Spleen (tissue), 13 donors: ENCODE measurements at places on chromosomes 3 and 15. TPM values are rescaled to one million over a fixed set of nuclear protein-coding genes. Genes with fewer than 3 reads are reported as not detected.

- no peaks in the 10 kb centered on the region for H3K4me1 ChIP-seq
- no peaks in the 10 kb centered on the region for H3K27me3 ChIP-seq
- no peak for DNase-seq
- H3K4me3 ChIP-seq: no peak overlapping the region
- no peaks in the 10 kb centered on the region for H3K36me3 ChIP-seq
Measured at GRCh38 chr15:83775738-83776137, 121.8 kb downstream of the ADAMTSL3 start.

GRCh38 chr3:128950223-128950938 is 43.5 kb downstream of the CFAP92 start:
- no peak overlapping the region for H3K27ac ChIP-seq
- DNase-seq: peak; percentile 29
- H3K4me1 ChIP-seq: no peaks in the 10 kb centered on the region
- H3K27me3 ChIP-seq: no peaks in the 10 kb centered on the region
- H3K36me3 ChIP-seq: no peaks in the 10 kb centered on the region

Gene CMTM8
- total RNA-seq: 2.5 TPM

- H3K27me3 ChIP-seq: no peaks in the 10 kb centered on the region
- H3K4me3 ChIP-seq: no peak overlapping the region
- no peak for DNase-seq
- H3K4me1 ChIP-seq: no peaks in the 10 kb centered on the region
- no peak overlapping the region for H3K27ac ChIP-seq
Measured at GRCh38 chr15:63180746-63181145, 8.7 kb upstream of the RAB8B start.

DNA sequence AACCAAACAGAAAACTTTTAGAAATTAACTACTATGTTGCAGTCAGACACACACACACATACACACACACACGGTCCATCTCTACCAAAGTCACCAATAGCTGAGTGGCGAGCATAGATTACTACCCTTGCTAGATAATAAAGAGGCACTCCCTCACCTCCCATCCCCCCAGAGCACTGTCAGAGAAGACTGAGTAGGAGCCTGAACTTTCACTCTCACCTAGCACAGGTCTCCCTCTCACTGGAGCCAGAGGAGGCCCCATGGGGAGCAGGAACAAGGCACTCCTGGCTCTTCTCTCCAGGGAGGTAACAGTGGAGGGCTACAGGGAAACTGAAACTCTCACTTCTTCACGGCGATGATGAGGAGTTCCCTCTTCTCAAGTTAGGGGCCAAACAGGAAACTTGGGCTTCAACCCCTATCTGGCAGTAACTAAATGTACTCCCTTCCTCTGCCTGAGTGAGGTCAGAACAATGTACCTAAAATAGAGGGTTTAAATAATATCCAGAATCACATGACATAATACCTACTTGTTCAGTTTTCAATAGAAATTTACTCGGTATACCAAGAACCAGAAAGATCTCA is 975.3 kb upstream of the GBE1 start:
- H3K27me3 ChIP-seq: no peaks in the 10 kb centered on the region
- no peaks in the 10 kb centered on the region for H3K36me3 ChIP-seq
- DNase-seq: no peak
- no peaks in the 10 kb centered on the region for H3K4me1 ChIP-seq
- no peak overlapping the region for H3K4me3 ChIP-seq
